ENCODE measurements at places on chromosomes 3 and 15.

- DNase-seq = no peak
Measured at GRCh38 chr3:101962055-101962454, 112.7 kb downstream of the NFKBIZ start.

DNA sequence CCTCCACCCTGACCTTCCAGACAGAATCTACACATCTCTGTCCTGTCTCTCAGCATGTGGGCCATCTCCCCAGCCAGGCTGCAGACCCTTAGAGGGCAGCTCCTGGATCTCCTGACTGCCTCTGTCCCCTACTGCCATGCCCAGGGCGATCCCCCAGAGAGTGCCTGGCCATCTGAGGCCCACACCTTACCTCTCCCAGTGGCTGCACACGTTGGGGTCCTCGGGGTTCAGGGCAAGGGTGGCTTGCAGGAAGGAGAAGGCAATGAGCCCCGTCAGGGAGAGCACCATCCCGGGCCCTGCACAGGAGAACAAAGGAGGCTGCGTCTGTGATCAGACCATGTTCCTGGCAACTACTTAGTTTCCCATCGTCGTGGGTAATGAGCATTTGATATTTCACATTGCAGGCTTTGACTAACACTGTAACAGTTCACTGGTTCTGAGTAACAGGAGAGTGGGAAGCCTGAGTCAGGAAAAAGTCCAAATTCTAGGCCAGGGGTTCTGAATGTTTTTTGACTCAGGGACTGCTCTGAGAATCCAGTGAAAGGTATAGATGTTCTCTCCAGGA lies 125.4 kb downstream of the MEGF11 start:
- DNase-seq = no peak

DNA sequence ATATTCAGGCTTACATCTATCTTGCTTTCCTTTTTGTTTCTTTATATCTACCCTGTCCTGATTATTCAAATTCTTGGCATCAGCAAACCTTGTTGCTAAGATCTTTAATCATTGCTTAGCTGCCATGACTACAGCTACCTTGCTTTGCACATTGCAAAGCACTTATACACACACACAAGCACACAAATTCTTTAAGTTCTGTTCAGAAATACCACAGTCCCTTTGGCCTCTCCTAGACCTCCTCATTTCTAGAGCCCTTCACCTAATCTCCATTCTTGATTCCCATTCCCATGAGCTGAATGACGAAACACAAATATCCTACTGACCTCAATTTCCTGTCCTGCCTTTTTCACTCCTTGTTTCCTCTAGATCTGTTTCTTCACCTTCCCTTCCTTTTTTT lies 409.6 kb downstream of the UNC13C start:
- no peak for DNase-seq

DNA sequence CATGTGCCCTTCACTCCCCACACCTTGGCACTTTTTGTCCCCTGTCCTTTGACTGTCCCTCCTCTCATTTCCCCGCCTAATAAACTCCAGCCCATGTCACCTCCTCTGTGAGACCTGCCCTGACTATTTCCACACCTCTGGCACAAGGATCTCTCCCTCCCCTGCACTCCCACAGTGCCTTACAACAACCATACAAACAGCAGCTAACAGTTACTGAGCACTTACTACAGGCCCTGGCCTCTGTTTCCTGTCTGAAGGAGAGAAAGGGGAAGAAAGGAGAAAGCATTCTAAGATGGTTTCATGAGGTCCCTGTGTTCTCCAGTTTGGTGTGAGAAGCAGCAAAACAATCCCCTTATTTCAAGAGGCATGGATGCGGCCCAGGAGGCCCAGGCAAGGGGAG lies 20.0 kb upstream of the TRH start:
- no peak for DNase-seq
